ENCODE measurements at places on chromosomes 16 and 17.

DNA sequence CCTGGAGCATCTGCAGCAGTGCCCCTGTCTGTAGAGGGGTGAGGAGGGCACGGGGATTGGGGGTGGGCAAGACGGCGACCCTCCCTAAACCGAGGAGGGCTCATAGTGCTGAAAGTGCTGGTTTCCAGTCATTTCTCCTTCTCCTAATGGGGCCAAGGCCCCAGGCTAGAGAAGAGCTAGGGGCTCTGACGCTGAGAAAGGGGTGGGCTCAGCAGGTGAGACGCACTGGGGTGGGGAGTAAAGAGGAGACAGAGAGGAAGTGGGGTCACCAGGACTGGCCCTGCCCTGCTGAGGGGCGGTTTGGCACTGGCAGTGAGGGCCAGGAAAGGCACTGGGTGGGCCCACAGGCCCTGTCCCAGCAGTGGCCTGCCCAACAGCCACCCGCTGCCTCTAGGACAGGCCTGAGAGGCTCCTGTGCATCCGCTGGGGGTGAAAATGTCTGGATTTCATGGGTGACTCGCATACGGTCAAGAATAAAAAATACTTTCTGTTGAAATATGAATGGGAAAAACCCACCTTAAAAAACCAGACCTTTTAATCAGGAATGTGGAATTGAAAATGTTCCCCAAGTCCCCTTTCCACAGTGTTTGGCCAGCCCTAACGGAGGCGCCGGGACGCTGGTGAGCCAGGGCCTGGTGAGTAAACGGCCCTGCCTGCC is 122.4 kb upstream of the SMURF2 start:
- DNase-seq, result no peak

DNA sequence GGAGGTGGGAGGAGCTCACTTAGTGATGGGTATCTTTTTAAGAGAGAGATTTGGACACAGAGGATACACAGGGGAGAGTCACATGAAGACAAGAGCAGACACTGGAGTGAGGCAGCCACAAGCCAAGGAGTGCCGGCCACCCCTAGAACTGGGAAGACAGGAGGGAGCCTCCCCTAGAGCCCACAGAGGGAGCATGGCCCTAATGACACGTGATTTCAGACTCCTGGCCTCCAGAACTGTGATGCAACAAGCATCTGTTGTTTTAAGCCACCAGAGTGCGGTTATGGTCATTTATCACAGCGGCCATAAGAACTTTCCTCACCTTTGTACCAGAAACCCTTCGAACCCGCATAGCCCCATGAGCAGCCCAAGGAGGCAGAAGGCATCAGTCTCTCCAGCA is 33.3 kb downstream of the SLC38A8 start:
- no peak for DNase-seq

DNA sequence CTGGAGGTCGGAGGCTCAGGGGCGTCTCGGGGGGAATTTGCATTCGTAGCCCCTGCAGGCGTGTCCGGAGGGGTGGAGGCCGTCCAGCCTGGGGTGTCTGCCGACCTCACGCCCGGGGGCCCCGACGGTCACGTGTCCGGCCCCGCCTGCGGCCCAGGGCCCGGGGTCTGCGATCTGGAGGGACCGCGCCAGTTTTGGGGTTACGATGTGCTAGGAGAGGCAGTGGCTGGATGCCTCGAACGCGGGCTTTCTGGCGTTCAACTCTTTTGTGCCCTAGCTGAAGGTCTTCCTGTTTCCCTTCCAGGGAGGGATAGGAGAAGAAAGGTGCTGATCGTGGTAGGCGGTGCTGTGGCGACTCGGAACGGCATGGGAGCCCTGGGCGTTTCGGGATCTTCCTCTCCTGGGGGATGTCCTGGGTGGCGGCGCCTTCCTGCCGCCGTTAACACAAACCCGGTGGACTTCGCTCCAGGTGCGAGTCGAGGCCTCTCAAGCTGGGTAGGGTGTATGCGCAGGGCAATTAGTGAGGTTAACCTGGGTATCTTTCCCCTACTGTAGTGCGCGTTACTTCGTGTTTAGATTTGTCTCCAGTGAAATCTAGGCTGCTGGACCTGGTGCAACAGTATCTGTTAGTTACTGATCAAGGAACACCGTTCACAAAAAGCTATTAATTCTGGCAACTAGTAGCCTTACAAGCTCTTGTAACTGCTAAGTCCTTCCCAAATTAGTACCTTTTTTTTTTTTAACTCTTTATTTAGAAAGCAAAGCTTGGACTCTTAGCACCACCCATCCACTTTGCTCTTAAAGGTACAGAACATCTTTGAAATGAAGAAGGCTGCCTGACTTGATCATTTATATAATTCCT is 1.3 kb downstream of the AKAP1 start:
- DNase-seq, result peak; percentile 2

- DNase-seq, result no peak
Measured at GRCh38 chr17:71327376-71328059, 793.3 kb upstream of the SOX9 start.

DNA sequence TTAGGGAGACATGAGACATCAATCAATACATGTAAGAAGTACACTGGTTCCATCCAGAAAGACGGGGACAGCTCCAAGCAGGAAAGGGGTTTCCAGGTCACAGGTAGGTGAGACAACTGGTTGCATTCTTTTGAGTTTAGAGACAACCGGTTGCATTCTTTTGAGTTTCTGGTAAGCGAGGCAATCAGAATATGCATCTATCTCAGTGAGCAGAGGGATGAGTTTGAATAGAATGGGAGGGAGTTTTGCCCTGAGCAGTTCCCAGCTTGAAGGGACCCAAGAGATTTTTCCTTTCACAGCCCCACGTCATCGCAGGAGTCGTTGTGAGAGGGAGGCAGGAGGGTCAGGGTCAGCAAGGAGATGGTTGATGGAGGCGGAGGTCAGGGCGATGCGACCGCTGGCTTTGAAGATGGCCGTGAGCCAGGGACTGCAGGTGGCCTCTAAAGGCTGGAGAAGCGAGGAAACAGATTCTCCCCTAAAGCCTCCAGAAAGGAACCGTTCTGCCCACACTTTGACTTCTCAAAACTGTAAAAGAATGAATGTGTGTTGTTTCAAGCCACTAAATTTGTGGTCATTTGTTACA is 36.5 kb downstream of the IRF8 start:
- DNase-seq, result no peak

GRCh38 chr17:51200295-51200694 is 34.1 kb downstream of the NME2 start:
- no peak for DNase-seq

DNA sequence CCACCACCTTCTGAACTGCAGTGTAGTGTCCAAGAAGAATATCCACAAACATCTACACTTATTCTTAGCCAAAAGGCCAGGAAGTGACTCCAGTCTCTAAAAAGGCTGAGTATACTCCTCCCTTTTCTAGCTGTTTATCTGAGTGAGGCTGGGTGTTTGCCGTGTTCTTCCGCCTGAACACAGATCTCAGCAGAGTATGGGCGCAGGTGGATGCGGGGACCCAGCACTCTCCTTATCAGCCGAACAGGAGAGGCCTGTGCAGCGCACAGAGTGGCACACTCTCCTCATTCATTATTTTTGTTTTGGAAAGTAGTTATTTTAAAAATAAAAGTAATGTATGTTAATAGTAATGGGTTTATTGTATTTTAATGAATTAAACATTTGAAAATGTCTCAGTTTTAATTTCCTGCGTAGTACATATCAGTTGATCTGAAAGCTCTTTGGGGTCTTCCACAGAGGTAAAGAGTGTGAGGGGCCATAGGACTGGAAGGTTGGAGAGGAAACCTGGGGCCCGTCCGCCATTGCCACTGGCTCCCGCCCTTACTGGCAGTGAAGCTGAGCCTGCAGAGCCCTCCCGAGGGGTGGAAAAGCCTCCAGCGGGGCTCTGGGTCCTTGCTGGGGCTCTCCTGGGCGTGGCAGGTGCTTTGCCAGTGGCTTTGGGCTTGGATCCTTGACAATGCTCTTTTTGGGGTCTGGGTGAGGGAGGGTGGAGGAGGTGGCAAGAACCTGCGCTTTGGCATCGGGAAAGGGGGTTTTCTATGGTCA is 53.8 kb downstream of the PDPK1 start:
- DNase-seq, result no peak

DNA sequence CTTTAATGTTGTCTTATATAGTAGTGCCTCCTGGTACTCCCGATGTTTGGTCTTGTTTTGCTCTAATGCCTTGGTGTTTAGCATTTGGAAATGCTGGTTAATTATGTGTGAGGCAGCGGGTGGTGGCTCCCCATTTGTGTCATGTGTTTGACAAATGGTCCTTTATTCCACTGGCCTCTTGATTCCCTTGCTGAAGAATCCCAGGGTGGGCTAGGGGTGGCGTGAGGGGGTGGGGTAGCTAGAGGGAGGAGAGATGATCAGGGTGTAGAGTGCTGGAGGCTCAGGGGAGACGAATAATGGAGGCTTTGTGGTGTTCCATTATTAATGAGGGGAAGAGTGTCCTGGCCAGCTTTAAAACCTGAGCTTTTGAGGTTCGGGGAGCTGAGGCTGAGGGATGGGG is 5.4 kb downstream of the DYNLL2 start:
- DNase-seq, result no peak

- no peak for DNase-seq
Measured at GRCh38 chr17:82492643-82493225, 26.8 kb upstream of the FOXK2 start.

- no peak for DNase-seq
Measured at GRCh38 chr17:742147-742793, 9.8 kb downstream of the GEMIN4 start.

DNA sequence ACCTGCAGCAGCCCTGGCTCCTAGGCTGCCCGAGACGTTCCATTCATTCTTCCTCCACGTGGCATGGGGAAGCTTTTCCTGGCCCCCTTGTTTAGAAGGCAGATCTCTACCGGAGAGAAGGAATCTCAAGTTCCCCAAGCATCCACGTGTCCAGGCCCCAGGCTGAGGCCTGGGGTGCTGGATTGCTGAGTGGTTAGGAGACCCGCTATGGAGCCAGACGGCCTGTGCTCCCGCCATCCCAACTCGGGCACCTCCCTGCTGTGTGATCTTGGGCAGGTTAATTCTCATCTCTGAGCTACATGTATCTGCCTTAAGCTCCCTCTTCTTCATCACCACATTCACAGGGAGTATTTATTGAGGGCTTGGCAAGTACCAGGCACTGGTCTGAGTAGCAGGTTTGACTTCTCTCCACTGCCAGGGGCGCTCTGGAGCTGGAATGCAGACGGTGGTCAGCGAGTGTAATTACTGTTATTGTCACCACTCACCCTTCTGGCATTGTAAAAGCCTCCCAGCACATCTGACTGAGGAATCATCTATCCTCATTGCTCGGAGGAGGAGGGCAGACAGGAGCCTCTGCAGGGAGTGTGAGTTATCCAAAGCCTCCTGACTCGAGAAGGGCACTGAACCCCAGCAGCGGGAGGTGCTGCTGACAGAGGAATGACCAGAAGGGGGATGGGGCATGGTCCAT is 1.1 kb upstream of the ADGRG1 start:
- no peak for DNase-seq

- no peak for DNase-seq
Measured at GRCh38 chr17:58365185-58365979, 13.4 kb upstream of the SUPT4H1 start.
